Epithelial cell of proximal tubule (primary cell): ENCODE measurements at places on chromosomes 7 and 10. TPM values are rescaled to one million over a fixed set of nuclear protein-coding genes. Genes with fewer than 3 reads are reported as not detected.

The CXCL12 gene
- 0.46 and 0.94 TPM in 2 replicates for total RNA-seq

DNA sequence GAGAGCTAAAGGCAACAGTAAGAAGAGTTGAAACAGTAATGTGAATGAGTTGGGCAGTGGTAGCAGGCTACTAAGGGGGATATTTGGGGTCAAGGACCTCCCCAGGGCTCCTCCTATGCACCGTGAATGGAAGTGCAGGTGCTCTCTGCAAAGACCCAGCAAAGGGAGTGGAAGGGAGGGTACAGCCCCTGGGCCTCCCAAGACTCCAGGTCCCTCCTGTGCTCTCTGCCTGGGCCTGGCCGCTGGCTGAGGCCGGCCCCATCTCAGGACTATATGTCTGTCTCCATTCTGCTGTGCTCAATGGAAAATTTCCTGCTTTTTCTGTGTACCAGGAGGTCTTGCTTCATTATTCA lies 372.1 kb upstream of the MKI67 start:
- no peak for DNase-seq

The FBXW4 gene
- total RNA-seq, result 15.3 and 16.8 TPM in 2 replicates

GRCh38 chr10:69464801-69465401 lies 13.6 kb downstream of the TSPAN15 start:
- DNase-seq, result no peak

GRCh38 chr10:95877881-95878280 lies 29.9 kb upstream of the CC2D2B start:
- DNase-seq, result no peak

DNA sequence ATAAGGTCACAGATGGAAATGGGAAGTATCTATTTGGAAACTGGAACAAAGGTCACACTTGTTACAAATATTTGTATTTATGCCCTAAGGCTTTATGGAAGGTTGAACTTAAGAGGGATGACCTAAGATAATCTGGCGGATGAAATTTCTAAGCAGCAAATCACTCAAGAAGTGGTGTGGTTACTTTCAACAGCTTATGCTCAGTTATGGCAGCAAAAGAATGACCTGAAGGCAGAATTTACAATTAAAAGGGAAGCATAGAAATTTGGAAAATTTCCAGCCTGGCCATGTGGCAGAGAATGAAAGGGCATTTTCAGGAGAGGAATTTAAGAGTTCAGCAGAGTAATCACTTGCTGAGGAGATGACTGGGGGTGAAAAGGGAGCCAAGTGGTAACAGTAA lies 95.8 kb upstream of the TNS3 start:
- DNase-seq, result no peak

GRCh38 chr7:12638851-12639456 lies 48.5 kb upstream of the ARL4A start:
- no peak for DNase-seq

The ASB10 gene
- total RNA-seq, result not detected in 2 replicates

The UBE2H gene
- total RNA-seq, result 58.7 and 88.1 TPM in 2 replicates

GRCh38 chr10:132539894-132540293 lies 2.3 kb downstream of the INPP5A start:
- DNase-seq, result no peak

The ANLN gene
- total RNA-seq, result 155 and 187 TPM in 2 replicates

GRCh38 chr7:50679218-50680007 lies 103.3 kb downstream of the GRB10 start:
- no peak for DNase-seq

GRCh38 chr10:43002596-43002995 lies 74.3 kb upstream of the RET start:
- no peak for DNase-seq

The MLXIPL gene
- not detected in 2 replicates for total RNA-seq

DNA sequence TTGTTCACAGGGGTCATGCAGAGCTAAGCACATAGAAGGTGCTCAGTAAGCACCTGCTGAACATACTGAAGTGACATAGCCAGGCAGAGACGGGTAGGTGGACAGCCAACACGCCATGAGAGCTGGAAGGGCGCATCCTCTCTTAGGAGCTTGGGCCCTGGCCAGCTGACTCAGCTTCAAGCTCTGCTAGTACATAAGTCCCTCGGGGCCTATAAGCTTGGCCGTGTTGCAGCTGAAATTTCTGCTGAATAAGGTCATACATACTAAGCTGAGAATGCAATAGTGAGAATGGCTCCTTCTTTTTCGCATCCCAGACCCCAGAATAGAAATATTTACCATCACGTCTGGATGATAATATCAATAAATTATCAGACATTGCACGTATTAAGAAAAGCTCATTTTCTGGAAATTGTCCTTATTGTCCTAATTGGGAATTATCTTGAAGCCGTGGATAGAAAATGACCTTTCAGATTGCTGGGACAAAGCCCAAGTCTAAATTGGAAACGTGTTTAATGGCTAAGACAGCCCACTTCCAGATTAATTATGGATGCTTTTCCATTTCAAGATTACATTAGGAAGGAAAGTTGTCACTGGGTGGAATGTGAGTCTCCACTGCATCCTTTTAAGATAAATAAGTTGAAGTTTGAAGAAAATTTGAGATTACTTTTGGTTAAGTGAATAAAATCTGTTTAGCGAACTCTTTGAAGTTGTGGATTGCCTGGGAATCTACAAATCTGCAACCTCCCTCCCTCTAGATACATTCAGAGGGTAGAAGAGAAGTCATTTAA lies 287.1 kb upstream of the C7orf33 start:
- no peak for DNase-seq

GRCh38 chr10:122531939-122532338 lies 28.6 kb upstream of the DMBT1 start:
- DNase-seq, result no peak

DNA sequence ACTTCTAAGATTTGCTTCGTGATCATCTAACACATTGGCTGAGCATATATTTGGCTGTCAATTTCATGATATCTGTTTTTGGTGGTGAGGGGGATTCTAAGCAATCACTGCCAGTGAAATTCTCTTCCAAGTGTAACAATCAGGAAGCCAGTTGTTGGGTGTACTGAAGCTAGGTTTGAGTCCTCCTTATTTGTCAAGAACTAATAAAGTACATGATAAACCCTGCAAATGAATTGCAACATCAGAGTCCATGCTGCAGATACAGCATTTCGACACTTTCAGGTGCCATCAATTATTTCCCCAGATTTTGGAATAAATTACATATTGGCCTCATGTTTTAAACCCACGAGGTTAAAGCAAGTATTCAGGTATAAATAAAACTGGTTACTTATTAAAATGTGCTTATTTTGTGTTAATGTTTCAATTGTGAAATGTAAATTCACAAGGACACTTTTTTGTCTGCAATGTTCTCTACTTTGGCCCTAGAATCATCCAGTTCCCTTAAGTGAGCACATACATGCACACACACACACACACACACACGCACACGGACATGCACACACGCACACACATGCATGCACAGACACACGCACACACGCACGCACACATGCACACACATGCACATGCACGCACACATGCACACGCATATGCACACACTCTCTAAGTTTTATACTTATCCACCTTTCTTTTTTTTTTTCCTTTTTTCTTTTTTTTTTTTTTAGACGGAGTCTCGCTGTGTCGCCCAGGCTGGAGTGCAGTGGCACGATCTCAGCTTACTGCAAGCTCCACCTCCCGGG lies 510.2 kb upstream of the KLF6 start:
- DNase-seq, result no peak

DNA sequence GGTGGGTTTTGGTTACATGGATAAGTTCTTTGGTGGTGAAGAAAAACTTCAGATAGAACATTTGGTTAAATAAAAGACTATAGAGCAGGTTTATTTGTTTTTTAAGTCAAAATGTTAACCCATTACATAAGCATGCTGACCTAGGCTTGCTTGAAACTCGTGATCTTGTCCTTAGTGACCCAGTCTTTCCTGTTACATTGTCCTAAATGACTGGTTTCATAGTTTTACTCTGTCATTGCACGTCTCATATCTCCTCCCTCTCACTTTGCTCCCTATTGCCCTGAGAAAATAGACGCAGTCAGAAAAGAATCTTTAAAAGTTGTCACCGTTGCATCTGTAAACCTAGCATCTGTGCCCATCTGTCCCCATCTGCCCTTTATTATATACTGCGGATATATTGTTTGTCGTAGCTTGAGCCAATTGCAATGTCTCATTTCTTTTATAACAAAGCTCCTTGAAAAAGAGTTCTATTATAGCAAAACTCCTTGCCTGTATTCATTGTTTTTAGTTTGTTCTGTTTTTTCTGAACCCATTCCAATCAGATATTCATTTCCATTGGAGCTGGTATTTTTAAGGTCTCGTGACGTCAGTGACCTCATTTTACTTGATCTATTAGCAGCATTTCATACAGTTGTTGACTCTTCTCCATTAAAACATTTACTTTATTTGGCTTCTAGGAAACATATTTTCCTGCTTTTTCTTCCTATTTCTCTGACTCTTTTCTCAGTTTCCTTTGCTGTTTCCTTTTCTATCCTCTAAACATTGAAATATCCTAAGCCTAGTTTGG lies 57.3 kb downstream of the HELLS start:
- DNase-seq, result no peak

- no peak for DNase-seq
Measured at GRCh38 chr7:8363407-8364015, 69.9 kb upstream of the NXPH1 start.
